Activated naive CD4-positive, alpha-beta T cell (primary cell): ENCODE measurements at places on chromosomes 5 and 9.

GRCh38 chr9:33437898-33438297, 9.5 kb downstream of the AQP3 start:
- no peak for DNase-seq

- no peak for DNase-seq
Measured at GRCh38 chr5:172633403-172633970, 7.6 kb upstream of the NEURL1B start.

DNA sequence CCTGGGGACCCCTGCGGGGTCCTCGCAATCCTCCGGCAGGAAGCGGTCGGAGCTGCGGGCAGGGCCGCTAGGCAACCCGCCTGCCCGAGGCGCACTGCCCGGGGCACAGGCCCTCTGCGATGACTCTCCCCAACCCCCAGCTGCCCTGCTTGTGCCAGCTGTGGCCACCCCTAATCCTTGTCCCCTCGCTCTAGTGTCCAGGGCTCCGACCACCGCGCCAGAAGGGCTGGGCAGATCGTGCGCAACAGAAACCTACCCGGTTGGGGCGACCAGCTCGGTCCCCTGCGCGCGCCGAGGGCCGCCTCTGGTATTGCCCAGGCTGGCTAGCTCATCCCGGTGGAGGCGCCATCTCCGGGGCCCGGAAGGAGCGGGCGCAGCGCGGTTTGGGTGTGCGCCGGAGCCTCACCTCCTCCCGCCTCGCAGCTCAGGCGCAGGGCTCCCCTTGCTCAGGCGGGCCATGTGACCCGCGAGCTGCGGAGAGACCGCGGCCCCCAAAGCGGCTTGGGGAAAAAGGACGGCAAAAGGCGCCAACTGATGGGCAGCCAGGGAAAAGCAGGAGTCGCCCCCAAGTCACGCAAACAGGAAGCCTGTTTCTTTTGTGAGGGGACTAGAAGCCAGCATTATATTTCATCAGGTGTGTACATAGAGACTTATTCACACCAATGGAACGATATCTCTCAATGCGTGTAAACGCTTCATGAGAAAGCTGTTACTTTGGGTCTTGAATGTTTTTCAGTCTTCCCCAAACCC, 46.8 kb upstream of the RNF20 start:
- no peak for DNase-seq

DNA sequence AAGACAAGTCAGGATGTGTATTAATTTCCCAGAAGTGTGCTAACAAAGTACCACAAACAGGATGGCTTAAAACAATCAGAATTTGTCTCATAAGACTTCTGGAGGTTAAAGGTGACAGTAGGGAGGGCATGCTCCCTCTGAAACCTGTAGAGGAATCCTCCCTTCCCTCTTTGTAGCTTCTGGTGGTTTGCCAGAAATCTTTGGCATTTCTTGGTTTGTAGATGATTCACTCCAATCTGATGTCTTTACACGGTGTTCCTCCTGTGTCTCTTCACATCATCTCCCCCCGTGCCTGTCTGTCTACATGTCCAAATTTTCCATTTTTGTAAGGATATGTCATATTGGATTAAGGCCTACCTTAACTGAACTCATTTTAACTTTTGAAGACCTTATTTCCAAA, 471.5 kb downstream of the ZNF608 start:
- no peak for DNase-seq

- no peak for DNase-seq
Measured at GRCh38 chr5:142600611-142601358, 85.1 kb downstream of the FGF1 start.

GRCh38 chr5:124880903-124881697, 134.7 kb upstream of the ZNF608 start:
- DNase-seq, result no peak

GRCh38 chr5:36242534-36243485, 1.1 kb upstream of the NADK2 start:
- DNase-seq, result no peak

DNA sequence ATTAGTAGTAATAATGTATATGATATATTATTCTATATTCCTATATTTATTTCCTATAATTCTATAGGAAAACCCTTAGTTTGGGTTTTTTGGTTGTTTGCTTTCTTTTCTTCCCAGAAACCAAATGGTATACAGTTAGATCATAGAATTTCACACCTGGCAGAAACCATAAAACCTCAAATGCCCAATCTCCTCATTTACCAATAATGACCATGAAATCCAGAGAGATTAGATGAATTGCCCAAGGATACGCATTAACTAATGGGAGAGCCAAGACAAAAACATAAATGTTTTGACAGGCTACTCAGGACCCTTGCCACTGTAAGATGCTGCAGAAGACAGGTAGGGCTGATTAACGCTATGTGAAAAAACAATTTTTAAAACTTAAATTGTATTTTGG, 158.7 kb upstream of the FST start:
- no peak for DNase-seq

DNA sequence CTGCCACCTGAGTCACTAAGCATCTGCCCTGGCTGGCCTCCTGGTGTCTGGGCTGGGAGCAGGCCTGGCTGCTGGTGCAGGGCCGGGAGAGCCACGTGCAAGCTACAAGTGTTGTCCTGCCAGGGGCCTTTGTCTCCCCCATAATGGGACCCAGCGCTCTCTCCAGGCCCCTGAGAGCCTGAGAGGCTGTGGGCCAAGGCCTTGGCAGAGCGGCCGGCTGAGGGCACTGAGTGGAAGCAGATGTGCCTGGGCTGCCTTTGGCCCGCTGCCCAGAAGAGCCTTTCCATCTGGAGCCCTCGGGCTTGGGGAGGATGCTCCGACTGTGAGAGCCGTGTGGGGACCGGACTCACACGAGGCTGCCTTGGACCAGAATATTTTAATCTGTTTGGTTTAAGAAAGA, 185.5 kb downstream of the RGS3 start:
- no peak for DNase-seq

GRCh38 chr5:142872217-142872616, 102.0 kb downstream of the ARHGAP26 start:
- DNase-seq, result no peak

GRCh38 chr9:121735065-121735792, 83.8 kb downstream of the DAB2IP start:
- no peak for DNase-seq

DNA sequence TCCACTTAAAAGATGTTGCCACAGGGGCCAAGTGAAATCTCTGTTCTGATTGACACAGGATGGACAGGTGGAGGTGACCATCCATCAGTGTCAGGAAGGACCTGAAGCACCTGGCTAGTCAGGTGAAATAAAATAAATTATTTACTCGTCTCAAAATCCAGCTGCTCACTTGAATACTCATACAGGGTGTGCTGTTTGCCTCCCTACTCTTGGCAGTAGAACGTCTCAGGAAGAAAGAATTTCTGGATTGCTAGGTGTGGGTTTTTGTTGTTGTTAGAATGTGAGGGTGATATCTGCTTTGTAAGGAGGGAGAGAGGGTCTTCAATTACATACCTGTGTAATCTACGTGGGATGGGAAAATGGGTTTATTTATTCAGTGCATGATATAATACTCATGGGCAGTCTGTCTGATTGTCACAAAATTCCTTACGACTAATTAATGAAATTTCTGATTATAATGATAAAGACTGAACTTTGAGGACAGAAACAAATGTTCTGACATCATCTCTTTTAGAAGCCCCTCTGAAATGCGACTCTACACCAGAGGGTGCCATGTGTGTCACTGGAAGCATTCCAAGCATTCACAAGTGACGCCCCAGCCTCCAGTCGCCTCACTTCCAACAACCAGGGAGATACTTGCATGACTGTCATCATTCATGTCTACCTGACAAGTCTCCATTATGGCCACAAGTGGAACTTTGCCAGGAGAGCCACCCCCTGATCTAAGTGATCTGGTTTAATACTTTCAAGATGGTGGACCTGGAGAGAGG, 218.4 kb downstream of the GAPVD1 start:
- no peak for DNase-seq

GRCh38 chr5:14617441-14617840, 35.8 kb downstream of the OTULINL start:
- no peak for DNase-seq

GRCh38 chr5:66860199-66860975, 264.2 kb downstream of the MAST4 start:
- DNase-seq, result no peak

- DNase-seq, result no peak
Measured at GRCh38 chr5:55929020-55929799, 65.6 kb downstream of the IL6ST start.

GRCh38 chr9:97514531-97514930, 13.1 kb downstream of the TMOD1 start:
- no peak for DNase-seq

DNA sequence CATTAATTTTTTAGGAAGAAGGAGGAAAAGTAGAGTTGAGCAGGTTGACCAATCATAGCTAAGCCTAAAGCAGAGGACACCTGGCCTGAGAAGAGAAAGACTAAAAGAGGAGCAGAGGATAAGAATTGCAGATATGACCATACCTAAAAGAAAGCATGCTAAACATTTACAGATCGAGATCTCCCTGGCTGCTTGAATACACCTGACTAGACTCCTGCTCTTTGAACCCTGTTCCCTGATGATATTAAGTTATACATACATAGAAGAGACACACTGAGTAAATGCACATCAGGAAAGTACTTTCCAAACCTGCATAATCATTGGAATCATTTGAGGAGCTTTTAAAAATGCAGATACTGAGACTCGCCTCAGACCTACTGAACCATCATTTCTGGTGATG, 232.3 kb upstream of the ELL2 start:
- no peak for DNase-seq

DNA sequence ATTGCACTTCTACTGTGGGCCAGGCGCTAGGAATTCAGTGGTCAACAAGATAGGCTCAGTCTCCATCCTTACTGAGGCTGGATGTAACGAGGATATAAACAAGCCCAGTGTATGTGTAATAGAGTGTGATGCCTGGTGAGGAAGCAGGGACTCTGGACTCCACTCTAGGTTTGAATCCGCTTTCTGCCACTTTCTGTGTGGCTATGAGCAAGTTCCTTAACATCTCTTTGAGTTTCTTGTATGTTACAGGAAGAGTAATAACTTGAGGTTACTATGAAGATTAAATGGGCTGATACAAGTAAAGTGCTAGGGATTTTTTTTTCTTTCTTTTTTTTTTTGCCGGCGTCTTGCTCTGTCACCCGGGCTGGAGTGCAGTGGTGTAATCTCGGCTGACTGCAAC, 12.4 kb downstream of the DOCK2 start:
- DNase-seq, result no peak

DNA sequence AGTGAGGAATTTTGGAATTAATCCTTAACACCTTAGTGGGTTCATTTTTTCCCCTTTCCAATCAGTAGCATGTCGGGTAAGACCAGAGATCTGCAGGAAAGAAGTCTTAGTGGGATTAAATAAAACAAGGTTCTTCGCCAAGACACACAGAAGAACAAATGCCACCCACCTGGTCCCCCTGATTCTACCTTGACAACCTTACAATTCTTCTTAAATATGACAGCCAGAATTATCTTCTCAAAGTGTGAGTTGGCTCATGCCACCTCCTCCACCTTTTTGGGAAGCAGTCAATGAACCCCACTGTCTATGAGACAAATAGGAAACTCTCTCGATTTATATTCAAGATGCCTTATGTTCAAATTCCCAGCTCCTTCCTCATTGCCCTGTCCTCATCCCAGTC, 105.1 kb downstream of the BRINP1 start:
- DNase-seq, result no peak

- no peak for DNase-seq
Measured at GRCh38 chr9:23532282-23532681, 293.8 kb downstream of the ELAVL2 start.

DNA sequence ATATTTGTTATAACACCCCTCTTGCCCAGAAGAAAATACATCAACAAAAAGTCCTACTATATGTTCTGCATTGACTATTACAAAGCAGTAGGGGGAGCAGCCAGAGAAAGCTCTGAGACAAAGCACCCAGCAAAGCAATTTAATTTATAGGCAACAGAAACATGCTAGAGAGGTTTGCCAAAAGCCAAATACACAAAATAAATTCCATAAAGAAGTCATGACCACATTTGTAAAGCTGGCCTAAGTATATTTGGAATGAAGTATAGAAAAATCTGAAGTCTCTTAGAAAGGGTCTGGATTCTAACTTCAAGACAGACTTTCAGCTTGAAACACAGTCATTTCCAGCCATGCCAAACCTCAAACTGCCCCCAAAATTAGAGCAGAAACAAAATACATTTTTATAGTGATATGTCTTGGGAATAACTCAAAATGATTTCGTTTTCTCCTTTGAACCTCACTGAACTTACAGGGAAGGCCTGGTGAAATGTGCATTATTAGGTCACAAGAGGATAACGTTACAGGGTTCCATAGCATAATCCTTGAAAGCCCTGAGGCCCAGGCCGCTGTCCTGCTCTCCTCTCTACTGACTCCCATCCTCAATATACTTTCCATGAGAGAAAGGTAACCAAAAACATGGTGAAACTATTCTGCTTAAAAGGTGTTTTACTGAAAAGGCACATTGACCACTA, 451.8 kb downstream of the RAB3C start:
- no peak for DNase-seq

DNA sequence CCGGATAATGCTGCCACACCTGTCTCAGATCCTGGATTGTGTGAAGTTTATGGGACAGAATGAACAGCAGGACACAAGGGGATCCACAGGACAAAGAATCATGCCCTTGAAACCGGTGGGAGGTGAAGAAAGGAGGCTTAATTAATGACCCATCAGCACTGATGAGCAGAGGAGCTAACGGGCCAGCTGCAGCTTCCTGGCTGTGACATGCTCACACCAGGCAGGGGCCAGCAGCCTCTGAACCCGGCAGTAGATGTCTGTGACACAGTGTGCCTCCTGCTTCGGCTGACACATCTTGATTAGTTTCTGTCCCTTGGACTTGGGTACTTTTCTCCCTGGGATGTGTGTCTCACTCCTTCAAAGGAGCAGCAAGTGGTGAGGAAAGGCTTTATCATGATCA, 328.8 kb upstream of the BRINP1 start:
- DNase-seq, result no peak

GRCh38 chr9:35051069-35051967, 21.1 kb downstream of the VCP start:
- DNase-seq, result peak; percentile 8

GRCh38 chr5:56535347-56535746, 280.0 kb upstream of the MAP3K1 start:
- DNase-seq, result no peak

DNA sequence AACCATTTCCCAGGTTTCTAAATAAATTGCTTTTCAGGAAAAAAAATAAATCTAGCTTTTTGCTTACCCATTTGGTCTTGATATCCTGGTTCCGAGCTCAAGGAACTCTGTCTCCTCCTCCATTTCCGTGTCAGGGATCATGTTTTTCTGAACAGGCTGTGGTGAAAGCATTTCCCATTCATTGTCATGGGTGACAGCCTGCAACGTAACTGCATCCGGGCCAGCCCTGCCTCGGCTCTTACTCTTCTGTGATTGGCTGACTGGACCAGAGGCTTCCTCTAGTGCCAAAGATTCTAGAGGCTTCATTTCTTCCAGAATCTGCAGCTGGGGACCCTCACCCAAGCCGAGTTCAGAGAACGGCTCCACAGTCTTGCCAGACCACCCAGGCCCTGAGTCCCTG, 61.0 kb upstream of the PCA3 start:
- DNase-seq, result no peak

- DNase-seq, result no peak
Measured at GRCh38 chr5:71740015-71740753, 21.1 kb downstream of the CARTPT start.
